ENCODE measurements at places on chromosomes 13 and 19.

DNA sequence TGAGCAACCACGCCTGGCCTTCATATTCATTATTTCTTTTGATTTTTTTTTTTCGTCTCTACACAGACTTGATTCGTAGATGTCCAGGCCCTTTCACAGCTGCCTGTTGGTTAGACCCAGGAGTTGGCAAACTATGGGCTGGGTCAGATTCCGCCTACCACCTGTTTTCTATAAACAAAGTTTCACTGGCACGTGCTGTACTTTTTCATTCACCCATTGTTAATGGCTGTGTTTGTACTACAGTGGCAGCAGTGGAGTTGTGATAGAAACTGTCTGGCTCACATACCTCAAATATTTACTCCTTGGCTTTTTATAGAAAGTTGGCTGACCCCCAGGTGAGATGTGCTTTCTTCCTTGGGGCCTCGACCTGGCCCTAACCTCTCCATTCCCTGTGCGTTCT lies 72.9 kb upstream of the TEX29 start:
- DNase-seq = no peak

- no peak for DNase-seq
These were observed 19.7 kb downstream of the UBAC2 start for GRCh38 chr13:99220199-99220935.

- no peak for DNase-seq
These were observed 11.4 kb upstream of the FUT5 start for GRCh38 chr19:5881543-5882299.

- DNase-seq = no peak
These were observed 23.9 kb downstream of the PIBF1 start for GRCh38 chr13:72805676-72806346.

DNA sequence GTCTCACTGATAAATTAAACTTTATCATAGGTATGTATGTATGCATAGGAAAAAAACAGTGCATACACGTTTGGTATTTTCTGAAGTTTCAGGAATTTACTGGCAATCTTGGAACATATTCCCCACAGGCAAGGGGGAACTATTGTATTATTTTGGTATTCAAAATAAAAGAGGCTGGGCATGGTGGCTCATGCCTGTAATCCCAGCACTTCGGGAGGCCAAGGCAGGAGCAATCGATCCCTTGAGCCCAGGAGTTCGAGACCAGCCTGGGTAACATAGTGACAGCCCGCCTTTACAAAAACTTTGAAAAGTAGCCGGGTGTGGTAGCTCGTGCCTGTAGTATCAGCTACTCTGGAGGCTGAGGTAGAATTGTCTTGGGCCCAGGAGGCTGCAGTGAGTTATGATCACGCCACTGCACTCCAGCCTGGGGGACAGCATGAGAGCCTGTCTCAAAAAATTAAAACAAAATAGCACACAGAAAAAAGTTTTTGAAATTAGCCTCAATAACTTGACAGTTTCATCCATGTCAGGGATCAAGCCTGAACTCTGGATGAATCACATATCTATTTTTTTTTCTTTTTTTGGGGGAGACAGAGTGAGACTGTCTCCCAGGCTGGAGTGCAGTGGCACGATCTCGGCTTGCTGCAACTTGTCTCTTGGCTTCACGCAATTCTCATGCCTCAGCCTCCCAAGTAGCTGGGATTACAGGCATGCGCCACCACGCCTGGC lies 29.1 kb upstream of the HOMER3 start:
- no peak for DNase-seq

GRCh38 chr13:73450583-73450982 lies 391.8 kb downstream of the KLF5 start:
- DNase-seq = no peak

GRCh38 chr13:59663707-59664106 lies 500.0 kb downstream of the DIAPH3 start:
- DNase-seq = no peak

GRCh38 chr19:47560999-47561398 lies 11.9 kb downstream of the ZNF541 start:
- no peak for DNase-seq

GRCh38 chr13:33081666-33082065 lies 65.4 kb downstream of the KL start:
- no peak for DNase-seq

GRCh38 chr19:12611361-12611699 lies 610 bp downstream of the ZNF791 start:
- no peak for DNase-seq

- no peak for DNase-seq
These were observed 314.7 kb downstream of the OLFM4 start for GRCh38 chr13:53343361-53343744.

- peak; percentile 7 for DNase-seq
These were observed 82.3 kb upstream of the C1QTNF9B start for GRCh38 chr13:23979361-23980159.

DNA sequence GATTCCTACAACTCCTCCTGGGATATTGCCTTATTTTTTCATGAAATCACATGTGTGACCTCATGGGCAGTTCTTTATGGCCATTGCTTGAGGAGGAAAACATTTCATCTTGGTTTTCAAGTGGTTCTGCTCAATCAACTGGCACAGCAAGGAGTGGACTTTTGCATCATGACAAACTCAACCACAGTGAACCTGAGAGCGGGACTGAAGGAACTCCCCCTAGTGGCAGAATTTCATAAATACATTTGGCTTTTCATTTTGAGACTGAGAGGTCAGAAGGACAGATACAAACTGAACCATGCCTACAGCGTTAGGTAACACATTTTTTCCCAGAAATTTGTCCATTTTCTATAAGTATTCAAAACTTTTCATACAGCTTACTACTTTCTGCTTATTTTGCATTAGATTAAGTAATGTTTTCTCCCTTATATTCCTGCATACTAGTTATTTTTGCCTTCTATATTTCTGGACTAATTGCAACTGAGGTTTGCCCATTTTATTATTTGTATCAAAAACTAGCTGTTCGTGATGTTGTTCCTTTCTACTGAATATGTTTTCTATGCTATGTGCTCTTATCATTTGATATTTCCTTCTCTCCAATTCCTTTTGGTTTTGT lies 13.4 kb upstream of the SIGLEC12 start:
- DNase-seq = no peak

DNA sequence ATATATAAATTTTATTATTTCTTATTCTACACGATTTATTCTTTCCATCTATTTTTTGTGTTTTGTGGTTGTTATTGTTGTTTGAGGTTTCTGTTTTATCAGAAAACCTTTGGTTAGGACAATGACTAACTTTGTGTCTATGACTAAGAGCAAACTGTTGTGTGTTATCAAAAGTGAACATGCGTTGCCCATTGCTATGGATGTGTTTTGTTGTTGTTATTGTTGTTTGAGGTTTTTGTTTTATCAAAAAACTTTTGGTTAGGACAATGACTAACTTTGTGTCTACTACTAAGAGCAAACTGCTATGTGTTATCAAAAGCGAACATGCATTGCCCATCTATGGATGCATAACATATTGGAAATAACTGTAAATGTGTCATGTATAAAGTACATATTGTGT lies 692.3 kb downstream of the SLITRK1 start:
- no peak for DNase-seq

GRCh38 chr13:95608640-95609323 lies 35.7 kb downstream of the DZIP1 start:
- no peak for DNase-seq

DNA sequence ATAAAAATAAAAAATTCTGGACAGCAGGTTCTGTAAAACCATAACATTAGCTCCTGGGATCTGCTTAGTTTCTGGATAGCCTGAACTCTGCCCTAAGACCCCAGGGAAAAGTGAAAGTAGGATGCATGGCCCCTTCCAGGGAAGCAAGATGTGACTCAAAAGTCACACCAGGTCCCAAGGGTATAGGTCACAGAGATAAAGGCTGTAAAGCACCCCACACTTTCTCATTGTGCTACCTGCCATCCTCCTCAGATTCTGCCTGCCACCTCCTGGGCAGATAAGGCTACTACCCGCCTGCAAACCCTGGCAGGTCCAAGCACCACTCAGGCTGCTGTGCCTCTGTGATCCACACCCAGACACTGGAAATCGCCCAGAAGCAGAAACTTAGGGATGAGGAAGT lies 20.6 kb downstream of the FFAR2 start:
- DNase-seq = no peak

- no peak for DNase-seq
These were observed 519 bp downstream of the ZNF551 start for GRCh38 chr19:57682226-57682766.

DNA sequence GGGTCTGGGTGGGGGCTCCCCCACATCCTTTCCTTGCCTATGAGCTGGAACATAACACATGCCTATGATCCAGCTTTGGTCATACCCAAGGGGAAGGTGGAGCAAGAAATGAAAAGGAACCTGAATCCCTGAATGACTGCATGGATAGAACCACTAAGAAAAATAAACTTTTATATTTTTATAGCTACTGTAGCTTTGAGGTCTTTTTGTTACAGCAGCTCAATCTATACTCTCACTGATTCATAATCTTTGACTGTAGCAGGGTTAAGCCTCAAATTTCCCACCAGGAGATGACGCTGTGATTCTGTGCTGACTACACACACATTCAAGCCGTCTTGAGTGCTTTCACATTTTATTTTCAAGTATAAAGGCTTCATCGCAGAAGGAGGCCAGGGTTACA lies 8.8 kb downstream of the PALM3 start:
- no peak for DNase-seq
